NCI-H146 (cell line): ENCODE measurements at places on chromosomes 3 and 15.

DNA sequence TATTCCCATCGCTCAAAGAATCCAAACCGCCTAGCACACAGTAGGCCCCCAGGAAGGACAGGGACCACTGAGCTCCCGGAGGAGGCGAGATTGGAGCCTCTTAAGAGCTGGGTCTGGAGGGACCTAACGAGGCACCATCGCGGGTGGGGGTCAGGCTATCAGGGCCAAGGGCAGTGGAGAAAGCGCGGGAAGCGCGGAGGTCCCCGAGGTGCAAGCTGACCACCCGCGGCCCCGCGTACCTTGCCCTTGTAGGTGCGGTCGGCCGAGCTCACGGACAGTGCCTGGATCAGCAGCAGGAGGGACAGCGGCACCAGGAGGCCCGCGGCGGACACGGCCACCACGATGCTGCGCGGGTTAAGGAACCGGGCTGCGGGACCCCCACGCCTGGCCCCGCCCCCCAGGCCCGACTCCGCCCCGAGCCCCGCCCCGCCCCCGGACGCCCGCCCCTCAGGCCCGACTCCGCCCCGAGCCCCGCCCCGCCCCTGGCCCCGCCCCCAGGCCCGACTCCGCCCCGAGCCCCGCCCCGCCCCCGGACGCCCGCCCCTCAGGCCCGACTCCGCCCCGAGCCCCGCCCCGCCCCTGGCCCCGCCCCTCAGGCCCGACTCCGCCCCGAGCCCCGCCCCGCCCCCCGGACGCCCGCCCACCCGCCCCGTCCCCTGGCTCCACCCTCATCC is 3.9 kb downstream of the ZDHHC19 start:
- DNase-seq: peak; percentile 67

DNA sequence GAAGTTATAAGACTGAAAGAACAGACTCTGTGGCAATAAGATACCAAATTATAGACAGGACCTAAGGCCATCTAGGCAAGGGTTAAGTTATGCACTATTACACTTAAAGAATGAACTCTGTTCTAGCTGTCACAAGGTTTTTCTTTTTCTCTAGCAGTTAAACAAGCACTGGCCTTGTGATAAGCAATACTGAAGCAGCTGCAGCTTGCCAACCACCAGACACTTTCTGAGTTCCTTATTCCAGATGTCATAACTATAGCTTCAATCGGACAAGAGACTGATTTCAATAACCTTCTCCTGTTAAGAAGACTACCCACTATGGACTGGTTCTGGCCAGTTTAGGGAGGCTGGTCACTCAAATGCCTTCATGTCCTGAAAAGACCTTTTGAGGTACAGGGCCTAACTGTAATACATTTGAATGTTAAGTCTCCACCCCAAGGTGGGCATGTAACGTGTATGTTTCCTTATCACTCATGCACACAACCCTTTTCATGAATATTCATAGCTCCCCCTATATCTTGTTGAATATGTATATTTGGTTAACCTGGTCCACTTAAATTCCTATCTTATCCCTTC is 85.8 kb downstream of the CFAP20DC start:
- DNase-seq: no peak

GRCh38 chr3:79517766-79518413 is 249.9 kb downstream of the ROBO1 start:
- no peak for DNase-seq

DNA sequence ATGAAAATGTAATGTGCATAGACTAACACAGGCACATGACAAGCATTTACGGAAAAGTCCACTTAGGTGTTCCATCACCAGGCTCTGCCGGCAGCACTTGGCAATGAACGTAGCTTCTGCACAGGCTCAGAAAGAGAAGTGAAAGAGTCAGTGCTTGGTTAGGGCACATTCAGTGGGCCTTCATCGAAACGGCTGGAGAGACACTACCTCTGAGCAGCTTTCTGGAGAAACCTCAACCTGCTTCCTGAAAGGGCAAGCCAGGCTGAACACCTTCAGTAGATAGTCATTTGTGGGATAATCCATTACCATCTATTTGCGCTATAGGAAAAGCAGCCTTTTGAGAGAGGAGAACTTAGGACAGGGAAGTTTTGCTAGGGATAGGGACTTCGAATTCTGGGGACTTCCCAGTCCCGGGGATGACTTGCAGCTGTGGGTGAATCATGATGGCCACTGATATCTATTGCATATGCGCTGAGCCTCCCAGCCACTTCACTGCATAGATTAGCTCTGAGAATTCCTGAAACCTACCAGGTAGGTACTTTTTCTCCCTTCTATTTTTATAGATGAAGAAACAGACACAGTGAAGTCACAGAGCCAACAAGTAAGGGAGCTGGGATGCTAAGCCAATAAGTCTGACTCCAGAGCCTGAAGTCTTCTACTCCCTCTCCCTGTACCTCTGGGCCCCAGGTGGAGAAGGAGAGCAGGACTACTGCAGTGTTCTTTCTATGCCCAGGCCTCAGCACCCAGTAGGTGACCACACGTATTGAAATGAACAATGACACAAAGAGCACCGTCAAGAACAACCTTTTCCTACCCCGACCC is 4.2 kb upstream of the SH2D7 start:
- DNase-seq: no peak

GRCh38 chr3:94935738-94936580 is 873.1 kb downstream of the NSUN3 start:
- DNase-seq: no peak

DNA sequence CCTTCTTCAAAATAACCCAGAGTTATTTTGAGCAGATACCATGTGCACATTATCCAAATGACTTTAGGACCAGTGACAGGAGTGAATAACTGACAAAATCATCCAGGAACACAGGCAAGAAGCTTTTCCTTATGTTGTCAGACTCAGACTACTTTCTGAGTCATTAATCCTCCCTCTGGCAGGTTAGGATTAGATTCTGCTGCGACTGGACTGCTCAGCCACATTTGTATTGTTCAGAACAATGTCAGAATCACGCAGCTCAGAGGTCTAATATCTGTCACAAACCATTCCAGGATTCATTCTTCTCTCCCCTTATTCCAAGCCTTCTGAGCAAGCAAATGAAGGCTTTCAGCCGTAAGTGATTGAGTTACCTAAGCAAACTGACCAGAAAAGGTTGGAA is 34.8 kb upstream of the FAM174B start:
- DNase-seq: no peak

DNA sequence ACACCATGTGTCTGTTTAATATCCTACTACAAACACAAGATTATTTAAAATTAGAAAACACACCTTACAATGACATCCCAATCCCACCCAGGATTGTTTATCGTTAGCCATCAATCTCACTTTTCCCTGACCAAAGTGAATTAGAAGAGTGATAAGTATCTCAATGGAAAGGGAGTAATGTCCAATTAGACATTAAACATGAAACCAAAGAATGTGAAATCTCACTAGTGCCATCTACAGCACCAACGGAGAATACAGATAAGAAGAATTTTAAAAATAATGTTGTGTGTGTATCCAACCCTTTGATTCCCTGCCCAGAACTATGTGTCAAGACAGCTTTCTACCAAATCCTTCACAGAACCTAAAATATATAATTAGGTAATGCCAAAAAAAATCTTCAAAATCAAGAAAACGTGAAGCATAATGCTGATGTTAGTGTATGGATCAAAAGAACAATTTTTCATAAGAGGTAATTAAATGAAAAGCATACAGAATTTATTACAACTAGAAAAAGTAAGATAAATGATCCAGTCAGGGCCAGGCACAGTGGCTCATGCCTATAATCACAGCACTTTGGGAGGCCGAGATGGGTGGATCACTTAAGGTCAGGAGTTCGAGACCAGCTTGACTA is 64.2 kb downstream of the SCAPER start:
- peak; percentile 6 for DNase-seq

DNA sequence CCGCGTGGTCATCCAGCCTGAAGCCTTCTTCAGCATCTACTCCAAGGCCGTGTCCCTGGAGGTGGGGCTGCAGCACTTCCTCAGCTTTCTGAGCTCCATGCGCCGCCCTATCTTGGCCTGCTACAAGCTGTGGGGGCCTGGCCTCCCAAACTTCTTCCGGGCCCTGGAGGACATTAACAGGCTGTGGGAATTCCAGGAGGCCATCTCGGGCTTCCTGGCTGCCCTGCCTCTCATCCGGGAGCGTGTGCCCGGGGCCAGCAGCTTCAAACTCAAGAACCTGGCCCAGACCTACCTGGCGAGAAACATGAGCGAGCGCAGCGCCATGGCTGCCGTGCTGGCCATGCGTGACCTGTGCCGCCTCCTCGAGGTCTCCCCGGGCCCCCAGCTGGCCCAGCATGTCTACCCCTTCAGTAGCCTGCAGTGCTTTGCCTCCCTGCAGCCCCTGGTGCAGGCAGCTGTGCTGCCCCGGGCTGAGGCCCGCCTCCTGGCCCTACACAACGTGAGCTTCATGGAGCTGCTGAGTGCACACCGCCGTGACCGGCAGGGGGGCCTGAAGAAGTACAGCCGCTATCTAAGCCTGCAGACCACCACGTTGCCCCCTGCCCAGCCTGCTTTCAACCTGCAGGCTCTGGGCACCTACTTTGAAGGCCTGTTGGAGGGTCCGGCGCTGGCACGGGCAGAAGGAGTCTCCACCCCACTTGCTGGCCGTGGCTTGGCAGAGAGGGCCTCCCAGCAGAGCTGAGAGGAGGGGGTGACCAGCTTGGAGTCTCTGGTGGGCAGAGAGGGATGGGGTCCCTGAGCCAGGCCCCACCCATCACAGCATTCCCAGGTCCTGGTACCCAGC is 37.9 kb downstream of the GOLGA6A start:
- no peak for DNase-seq

DNA sequence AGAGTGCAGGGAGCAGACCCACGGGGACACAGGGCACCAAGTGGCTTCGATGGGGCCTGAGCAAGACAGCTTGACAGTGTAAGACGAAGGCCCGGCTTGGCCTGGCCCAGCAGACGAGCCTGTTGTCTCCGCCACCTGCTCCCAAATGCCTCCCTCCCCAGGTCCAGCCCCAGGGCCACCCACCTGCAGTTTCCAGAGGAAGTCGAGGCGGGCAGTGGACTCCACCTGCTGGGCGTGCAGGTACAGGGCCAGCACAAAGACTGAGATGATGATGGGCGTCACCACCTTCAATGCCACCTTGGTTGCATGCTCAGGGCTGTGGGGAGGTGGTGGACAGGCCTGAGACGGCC is 94.1 kb downstream of the SEC22A start:
- no peak for DNase-seq

- DNase-seq: no peak
Measured at GRCh38 chr15:101501703-101502373, 12.3 kb upstream of the PCSK6 start.

DNA sequence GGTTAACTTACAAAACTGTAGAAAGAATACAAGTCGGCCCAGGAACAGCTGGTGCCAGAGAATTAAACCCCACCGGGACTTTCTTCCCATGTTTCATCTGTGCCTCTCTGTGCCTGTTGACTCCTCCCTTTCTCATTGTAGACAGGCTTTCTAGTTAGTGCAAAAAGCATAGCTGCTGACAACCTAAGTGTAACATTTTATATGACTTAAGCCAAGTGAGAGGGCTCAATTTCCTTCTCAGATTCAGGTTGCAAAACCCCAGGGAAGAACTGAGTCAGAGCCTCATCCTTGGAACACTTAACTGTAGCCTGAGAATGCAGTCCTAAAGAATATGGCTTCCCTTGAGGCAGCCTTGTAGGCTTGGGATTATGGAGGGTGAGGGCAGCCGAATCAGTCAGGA is 302.5 kb upstream of the AZI2 start:
- DNase-seq: no peak

DNA sequence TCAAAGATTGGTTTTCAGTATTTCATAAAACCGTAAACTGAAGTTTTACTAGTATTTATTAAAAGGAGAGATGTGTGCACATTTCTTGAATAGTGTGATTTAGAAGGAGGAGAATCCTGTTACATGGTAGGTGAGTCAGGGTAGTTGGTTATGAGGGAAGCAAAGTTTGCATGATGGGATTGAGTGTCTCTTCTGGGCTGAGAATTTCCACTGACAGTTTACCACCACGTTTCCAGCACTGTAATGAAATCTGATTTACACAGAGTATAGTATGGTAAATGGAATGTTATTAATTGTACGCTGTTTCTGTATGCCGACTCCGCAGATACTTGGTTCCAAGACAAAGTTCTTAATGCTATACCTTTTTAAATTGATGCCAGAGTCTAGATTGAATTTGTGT is 1.6 kb downstream of the NECTIN3 start:
- DNase-seq: no peak

DNA sequence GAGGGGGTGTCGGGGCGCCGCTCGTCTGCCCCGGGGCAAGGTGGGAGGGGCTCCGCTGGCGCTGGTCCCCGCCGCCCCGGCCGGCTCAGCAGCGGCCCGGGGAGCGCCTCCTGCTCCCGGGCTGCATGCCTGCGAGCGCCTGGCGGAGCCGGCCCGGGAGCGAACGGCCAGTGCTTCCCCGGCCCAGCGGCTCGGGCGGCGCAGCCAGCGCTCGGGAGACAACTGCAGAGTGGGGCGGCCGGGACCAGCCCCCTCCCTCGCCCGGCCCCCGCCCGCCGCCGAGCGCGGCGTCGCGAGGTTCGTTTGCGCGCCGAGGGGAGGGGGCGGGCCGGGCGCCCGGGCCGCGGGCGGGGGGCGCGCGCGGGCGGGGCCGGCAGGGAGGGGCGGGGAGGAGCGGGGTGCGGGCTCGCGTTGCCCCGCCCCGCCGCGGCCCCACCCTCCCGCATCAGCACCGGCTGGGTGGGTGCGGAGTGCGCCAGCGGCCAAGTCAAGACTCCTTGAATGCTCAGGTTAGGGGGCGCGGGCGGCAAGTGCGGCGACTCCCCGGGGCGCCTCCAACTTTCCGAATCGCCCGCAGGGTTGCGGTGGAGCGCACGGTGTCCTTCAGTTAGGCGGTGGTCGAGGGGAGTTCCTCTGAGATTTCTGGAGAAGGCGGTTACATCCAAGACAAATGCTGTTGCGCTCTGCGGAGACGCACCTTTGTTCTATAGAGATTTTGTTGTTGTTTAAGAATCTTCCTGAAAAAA is at the start of gene RGMA:
Gene RGMA (minus strand): TSS at position 231 of the 746 bp plus-strand sequence. CDS start 279 bp downstream, outside the sequence.
- DNase-seq: peak; percentile 85

GRCh38 chr3:105365391-105366325 is 1.1 kb upstream of the ALCAM start:
- DNase-seq: peak; percentile 94

DNA sequence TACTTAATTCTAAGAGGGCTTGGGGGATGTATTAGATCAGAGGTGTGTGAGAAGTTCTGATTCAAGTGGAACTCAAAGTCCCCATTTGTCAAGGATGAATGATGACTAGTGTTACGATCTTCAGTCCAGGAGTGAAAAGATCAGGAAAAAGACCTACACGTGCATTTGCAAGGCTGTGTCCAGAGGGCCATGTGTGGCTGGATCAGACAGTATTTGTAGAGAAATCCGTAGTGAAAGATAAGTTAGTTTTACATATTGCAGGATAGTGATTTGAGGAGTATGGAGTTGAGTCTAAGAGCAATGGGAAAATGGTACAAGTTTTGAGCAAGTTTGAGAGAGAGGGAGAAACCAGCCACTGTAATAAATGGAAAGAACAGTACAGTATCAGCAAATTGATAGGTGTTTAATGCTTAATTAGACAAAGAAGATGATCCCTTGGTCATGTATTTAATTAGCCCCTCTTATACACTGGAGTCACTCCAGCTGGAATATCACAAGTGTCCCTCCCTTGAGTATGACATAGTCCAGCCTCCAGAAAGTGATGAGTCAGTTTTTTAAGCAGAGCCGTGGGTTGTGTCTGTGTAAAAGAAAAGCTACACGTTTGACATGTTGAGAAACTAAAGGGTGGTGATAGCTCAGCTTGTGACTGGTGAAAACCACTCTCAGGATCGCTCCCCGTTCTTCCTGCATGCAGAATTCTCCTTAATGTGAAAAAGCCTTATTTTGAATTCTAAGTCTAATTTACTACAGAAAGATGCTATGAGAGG is 348.8 kb downstream of the ROBO1 start:
- DNase-seq: no peak
